Retinal pigment epithelial cell (primary cell): ENCODE measurements at places on chromosomes 4 and X.

- DNase-seq: no peak
These were observed 86.7 kb upstream of the WDR44 start for GRCh38 chrX:118259213-118259612.

DNA sequence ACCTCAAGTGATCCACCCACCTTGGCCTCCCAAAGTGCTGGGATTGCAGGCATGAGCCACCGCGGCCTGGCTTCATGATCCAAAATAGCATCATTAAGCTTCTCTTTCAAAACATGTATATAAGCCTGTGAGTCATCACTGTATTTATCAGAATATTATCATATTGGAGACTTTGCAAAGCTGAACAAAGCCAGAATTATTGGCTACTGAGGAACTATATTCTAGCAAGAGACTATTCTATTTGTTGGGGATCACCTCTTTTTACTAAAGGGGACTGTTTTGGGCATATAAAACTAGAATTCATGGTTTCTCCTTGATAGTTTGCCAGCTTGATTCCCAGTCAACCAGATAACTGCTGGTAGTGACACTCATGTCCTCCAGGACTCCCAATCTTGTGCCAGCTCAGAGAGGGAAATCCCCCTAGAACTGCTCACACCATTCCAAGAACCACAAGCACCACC lies 40.1 kb downstream of the TET2 start:
- peak; percentile 51 for DNase-seq

- no peak for DNase-seq
These were observed 145.1 kb downstream of the STPG2 start for GRCh38 chr4:97998203-97998602.

DNA sequence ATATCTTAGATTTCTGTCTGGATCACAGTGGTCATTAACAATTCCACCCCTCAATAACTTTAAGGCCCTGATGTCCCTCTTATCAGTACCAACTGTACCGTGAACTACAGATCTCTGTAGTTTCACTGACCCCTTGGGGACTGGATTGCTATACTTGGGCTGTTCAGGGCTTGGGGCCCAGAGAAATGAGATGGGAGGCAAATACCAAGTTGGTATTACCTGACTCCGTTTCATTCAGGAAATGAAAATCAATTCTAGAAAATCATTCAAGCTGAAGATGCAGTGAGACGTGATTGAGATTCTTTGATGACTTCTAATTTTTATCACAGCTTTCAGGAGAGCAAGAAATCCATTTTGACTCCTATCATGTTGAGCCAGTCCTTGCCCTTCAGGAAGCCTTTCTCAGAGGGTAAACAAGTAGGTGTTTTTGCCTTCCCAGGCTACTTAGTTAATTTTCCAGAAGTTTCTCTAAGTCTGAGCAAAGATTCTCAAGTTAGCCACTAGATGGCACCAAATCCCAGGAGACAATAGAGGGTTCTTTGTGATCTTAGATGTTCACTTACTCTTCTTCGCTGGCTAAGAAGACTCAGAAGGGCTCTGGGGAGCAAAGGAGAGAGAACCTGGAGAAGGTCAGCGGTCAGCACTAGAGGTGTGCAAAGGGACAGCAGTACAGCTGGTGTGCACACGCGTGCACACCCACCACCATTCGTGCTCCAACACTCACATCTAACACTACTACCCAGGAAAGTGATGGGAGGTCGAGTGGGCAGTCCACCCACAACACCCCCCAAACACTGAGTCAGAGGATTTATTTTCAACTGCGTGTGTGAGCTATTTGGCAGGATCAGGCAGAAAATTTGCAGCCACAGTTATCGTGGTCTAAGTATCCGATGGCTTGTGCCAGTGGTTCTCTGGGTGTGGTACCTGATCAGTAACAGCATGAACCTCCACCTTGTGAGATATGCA lies 7.4 kb downstream of the HNRNPH2 start:
- no peak for DNase-seq

GRCh38 chrX:9458516-9459078 lies 6.3 kb upstream of the TBL1X start:
- DNase-seq: peak; percentile 31

DNA sequence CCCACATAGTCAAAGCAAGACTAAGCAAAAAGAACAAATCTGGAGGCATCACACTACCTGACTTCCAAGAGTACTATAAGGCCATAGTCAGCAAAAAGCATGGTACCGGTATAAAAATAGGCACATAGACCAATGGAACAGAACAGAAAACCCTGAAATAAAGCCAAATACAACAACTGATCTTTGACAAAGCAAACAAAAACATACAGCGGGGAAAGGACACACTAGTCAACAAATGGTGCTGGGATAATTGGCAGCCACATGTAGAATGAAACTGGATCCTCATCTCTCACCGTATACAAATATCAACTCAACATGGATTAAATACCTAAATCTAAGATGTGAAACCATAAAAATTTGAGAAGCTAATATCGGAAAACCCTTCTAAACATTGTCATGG lies 819.3 kb upstream of the FRG1 start:
- DNase-seq: no peak

- peak; percentile 76 for DNase-seq
These were observed 39.0 kb downstream of the FAM53A start for GRCh38 chr4:1644891-1645657.

GRCh38 chr4:113389160-113389559 lies 339.7 kb downstream of the ANK2 start:
- no peak for DNase-seq

- no peak for DNase-seq
These were observed 12.1 kb downstream of the PABPC4L start for GRCh38 chr4:134189480-134189879.

- DNase-seq: peak; percentile 54
These were observed 3.0 kb downstream of the LINC00632 start for GRCh38 chrX:140712413-140713173.

DNA sequence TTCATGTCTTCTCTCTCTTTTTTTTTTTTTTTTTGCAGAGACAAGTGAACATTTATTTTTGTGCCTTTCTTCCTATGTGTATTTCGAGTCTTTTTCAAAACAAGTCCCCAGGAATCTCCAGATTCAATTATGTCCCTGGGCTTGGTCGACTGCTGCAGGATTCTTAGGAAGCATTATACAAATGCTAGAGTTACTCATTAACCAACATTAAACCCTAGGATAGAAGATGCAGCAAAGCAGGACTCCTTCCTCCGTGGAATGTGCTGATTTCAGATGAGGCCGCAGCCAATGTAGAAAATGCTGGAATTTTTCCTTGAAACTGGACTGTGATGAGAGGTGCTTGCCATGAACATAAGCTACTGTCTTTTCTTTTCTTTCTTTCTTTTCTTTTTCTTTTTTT lies 3.4 kb downstream of the ZNF81 start:
- DNase-seq: no peak

DNA sequence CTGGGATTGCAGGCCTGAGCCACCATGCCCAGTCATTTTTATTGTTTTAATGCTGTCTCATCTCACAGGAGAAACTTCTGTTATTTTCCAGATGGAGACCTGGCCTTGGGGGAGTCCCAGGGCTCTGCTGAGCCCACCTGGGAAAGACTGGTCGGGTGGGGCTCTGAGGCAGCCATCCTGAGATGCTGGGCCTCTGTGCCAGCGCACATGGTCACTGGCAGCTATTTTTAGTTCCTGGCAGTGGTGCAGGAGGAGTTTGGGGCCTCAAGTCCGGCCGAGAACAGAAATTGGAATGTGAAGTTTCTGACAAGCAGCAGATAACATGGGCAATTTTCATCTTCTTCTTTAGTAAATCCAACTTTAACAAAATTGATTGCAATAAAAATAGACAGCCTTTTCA lies 44.5 kb downstream of the SORCS2 start:
- no peak for DNase-seq
